Cerebellum (tissue), 4 donors: ENCODE measurements at places on chromosomes 7 and 10. TPM values are rescaled to one million over a fixed set of nuclear protein-coding genes. Genes with fewer than 3 reads are reported as not detected.

GRCh38 chr10:73814896-73815718, 3.7 kb upstream of the NDST2 start:
- no peak for DNase-seq

GRCh38 chr10:103820101-103821062, 35.0 kb downstream of the SH3PXD2A start:
- no peak for DNase-seq

DNA sequence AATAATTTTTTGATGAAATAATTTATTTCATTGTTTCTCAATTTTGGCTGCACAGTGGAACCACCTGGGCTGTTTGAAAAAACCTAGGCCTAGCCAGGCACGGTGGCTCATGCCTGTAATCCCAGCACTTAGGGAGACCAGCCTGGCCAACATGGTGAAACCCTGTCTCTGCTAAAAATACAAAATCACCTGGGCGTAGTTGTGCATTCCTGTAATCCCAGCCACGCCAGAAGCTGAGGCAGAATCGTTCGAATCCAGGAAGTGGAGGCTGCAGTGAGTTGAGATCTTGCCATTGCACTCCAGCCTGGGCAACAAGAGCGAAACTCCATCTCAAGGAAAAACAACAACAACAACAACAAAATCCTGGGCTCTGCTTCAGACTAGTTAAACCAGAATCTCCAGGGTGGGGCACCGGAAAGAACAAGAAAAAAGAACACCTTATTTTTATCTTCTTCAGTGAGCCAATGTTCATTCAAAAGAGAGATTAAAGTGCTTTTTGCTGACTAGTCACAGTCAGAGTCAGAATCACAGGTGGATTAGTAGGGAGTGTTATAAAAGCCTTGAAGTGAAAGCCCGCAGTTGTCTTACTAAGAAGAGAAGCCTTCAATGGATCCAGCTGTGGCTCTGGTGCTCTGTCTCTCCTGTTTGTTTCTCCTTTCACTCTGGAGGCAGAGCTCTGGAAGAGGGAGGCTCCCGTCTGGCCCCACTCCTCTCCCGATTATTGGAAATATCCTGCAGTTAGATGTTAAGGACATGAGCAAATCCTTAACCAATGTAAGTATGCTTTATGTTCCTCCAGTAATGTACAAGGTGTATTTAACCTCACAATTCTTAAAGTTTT, at the start of gene CYP2C18:
CYP2C18 (plus strand) TSS at position 516 of the 841 bp plus-strand sequence; CDS start at position 607, 91 bp downstream.
- no peak for DNase-seq

Gene ARL5B
- total RNA-seq: 65.8 TPM

Gene TFPI2
- 1.4 TPM for total RNA-seq
